ENCODE measurements at places on chromosomes 6 and 20.

- no peak for DNase-seq
These were observed 5.8 kb upstream of the NR2E1 start for GRCh38 chr6:108159981-108160380.

- no peak for DNase-seq
These were observed 28.9 kb downstream of the SNX5 start for GRCh38 chr20:17939622-17940223.

DNA sequence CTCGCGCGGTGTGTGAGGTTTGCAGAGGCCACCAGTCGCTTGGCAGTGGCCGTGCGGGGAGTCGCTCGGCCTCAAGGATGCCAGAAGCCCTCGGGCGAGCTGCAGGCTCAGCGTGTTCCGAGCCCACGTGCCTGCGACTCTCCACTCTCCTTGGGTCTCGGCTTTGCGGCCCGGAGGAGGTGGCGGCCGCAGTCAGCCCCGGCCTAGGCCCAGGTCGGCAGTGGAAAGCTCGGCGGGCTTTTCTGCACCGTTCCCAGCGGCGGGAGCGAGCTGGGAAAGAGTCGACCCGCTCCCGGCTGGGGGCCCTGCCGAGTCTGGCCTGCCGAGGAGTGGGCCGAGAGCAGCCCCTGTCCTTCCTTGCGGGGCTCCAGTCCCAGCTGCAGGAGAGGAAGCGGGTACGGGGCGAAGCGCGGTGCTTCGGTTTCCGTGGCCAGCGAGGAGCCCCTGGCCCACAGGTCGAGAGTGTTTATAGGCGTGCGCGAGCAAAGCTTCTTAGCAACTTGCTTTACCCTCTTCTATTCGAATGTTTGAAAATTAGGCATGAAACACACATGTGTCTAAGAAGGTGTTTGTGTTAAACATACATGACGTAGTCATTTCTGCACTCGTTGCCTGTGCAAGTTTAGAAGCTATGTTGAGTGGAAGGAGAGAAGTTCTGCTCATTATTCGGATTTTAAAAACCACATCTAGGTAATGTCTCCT lies 5.6 kb downstream of the FOXC1 start:
- DNase-seq = no peak

DNA sequence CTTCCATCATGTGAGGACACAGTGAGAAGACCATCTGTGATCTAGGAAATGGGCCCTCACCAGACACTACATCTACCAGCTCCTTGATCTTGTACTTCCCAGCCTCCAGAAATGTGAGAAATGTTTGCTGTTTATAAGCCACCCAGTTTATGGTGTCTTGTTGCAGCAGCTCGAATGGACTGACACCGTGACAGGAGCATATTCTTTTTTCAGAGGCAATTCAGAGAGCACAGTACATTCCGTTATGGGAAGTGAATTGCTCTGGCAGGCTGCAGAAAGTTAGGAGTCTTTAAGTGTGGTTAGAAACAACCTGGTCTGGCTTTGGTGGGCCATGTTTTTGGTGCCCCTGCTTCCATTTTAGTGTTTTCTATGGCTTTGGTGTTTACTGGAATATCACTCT lies 75.1 kb downstream of the FIG4 start:
- DNase-seq = no peak

GRCh38 chr6:30325873-30326525 lies 728 bp upstream of the TRIM39 start:
- peak; percentile 61 for DNase-seq

DNA sequence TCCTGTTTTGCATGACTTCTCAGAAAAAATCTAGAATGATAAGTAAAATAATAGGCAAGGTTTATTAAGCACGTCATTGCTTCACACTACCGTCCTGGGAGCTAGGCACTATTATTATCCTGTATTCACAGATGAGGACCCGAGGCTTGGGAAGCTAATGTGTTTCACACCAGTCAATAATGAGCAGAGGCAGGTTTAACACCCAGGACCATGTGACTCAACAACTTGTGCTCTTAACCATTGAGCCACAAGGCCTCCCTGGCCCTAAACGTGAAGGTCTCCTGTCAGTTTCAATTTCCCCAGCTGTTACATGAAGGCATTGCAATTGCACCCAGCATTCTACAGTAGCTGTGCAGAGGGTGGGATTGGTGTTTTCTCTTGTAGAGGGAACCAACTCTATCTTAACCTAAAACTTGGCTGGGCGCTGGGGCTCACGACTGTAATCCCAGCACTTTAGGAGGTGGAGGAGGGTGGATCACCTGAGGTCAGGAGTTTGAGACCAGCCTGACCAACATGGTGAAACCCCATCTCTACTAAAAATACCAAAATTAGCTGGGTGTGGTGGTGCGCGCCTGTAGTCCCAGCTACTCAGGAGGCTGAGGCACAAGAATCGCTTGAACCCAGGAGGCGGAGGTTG lies 191.2 kb downstream of the BCAS1 start:
- DNase-seq = no peak

DNA sequence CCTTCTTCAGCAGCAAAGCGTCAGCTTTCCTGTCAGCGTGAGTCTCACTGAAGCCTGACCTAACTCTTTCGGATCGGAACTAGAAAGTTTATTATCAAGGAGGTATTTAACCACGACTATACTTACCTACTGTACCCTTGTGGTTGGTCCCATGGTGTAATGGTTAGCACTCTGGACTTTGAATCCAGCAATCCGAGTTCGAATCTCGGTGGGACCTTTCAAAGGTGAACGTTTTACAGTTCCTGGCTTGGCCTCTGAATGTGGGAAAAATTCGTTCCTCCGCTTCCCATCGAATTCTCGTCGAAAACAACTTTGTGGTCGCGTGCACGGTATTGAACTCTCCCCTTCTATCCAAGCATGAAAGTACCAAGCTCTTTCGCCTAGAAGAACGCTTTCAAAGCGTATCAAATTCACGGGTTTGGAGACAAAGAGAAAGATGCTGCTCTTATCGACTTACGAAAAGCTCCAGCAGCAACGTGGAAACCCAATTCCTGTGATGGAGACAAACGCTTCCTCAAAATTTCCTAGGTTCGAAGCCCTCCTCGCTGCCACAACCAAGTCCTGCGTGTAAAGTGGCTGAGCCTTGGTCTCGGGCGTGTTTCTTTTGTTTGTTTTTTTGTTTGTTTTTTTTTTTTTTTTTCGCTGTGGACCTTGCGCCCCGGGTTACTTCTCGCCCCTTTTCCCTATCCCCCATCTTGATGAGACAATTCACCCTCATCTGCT lies 63.7 kb downstream of the GPX5 start:
- DNase-seq = peak; percentile 88

- DNase-seq = no peak
These were observed 63.7 kb downstream of the SH3BGRL2 start for GRCh38 chr6:79694623-79695343.

GRCh38 chr20:4155953-4156352 lies 140.6 kb upstream of the RNF24 start:
- DNase-seq = no peak

DNA sequence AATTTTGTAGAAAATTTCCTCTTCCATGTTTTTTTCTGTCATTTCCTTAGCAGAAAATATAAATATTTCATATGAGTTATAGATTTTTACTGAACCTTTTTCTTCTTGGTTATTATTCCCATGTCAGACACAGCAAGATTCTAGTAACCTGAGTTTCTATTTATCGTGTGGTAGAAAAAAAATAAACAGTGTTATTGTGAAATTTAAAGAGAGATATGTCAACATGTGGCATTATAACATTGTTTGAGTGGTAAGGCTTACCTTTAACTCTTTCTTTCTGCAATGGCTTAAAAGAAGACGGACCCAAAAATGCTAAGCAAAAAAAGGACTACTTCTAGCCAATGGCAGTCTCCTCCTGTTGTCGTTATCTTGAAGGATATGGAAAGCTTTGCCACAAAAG lies 18.9 kb downstream of the ORC3 start:
- DNase-seq = no peak

DNA sequence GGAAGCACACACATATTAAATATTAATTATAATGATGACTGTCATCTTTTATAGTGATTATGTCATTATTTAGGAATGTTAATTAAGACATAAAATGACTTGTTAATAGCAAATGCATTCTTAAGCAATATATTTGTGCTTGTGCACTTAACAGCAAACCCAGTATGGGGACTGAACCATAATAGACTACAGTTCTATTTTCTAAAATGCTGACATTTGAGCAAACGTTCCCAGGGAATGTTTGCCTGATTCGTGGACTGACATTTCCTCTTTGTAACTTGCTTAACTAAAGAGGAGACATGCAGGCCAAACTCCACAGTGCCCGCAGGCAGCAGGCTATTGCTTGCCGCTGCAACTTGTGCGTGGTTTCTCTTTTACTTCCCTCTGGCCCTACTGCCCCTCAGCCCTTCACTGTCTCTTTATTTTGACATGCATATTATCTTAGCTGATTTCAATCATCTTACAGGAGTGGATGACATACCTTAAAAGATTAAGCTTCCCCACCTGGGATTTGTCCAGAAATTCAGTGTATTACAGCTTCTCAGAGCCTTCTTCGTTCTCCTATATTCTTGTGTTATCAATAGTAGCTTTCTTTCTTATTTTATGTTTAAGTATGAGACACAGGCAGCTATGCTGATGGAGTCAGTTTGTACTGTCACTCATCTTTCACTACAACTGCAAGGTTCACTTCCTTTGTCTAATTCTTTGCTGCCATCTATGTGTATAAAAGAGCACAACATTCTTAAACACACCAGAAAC lies 141.5 kb downstream of the GMDS start:
- peak; percentile 45 for DNase-seq

DNA sequence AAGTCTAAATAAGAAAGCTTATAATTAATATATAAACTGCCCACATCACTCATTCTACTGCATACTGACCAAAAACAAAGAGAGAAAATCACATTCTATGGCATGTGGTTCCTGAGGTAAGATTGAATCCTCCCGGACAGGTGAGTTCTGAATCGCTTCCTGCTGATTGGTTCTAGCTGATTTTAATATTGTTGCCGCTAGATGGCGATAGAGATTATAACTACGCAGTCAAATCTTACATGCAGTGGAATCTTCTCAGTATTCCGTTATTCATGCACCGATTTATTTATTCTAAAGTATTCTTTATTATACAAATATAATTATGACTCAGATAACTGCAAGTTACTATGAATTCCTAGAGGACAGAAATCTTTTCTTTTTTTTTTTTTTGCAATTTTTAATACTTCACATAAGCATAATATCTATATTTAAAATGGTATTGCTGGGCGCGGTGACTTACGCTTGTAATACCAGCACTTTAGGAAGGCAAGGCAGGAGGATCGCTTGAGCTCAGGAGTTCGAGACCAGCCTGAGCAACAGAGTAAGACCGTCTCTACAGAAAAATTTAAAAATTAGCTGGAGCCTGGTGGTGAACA lies 24.2 kb upstream of the TMX4 start:
- peak; percentile 69 for DNase-seq

DNA sequence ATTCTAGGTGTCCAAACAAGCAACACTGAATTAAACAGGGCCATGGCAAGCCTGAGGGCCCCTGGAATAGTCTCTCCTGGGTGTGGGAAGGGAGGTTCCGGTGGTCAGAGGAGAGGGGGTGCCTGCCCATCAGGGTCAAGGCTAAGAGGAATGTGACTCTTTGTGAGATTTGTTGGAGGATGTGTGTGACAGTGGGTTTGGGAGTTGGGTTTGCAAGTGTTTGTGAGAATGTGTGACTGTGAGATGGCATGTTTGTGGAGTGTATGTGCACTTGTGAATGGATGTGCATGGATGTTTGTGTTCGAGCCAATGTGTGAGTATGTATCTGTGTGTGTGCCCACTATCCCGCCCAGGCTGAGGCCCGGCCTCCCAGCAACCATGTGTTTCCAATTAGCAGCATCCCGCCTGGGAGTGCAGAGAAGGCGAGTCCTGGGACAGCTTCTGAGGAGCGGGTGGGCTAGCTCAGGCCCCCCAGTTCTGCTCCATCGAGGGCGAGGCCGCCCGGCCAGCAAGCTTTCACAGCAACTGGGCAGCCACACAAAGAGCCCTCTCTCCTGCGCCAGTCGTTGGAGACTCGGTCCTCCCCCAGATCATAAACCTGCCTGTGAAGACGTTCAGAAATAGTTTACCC lies 12.6 kb downstream of the FOXC1 start:
- no peak for DNase-seq

DNA sequence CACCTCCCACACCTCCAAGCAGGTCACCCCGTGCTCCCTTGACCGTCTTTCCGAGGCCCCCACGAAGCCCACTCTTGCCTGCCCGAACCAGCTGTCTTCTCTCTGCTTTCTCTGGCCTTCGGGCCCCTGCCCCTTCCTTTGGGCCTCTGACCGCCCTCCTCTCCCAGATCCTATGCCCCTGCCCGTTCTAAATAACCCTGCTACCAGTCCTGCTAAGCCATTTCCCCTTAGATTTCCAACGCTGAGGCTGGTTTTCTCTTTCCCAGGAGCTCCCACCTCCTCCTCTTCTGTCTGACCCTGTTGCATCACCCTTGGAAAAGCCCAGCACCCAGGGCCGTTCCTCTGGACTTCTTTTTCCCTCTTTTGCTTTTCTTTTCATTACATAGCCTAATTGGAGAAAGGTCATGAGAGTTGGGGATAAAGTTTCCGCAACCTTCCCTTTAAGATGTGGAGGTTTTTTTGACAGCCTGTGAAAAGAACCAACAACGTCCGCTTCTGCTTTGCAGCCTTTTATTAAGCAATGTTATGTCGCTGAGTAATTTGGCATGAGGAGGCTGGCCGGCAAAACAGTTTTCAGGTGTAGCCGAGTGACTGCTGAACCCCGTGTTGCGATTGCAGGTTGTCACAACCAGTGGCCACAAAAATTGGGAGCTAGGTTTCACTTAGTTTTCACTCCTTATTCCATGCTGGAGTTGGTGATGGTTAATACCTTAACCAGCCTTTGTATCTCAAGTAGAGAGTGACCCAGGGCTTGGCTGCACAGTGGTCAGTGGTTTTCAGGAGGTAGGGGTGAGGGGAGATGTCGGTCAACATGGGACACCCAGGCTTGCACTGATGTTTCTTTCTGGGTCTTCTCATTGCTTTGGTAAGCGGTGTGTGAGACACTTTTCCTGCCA lies 970 bp downstream of the BLTP3A start:
- peak; percentile 12 for DNase-seq

DNA sequence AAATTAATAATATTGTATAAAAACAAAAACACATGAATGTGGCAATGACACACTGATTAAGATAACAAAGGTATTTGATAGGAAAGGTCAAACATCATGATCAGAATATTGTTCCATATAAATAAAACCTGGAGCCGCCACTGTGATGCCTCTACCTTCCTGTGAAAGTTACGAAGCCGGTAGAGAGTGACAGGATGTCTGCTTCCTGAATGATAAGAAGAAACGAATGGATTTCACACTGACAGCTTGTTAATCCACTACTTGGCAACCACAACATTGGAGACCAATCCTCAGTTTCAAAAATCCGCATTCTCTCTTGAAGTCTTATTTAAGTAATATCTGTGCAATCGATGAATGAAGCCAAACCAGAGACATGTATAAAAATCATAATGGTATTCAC lies 315.1 kb downstream of the HDGFL1 start:
- no peak for DNase-seq

DNA sequence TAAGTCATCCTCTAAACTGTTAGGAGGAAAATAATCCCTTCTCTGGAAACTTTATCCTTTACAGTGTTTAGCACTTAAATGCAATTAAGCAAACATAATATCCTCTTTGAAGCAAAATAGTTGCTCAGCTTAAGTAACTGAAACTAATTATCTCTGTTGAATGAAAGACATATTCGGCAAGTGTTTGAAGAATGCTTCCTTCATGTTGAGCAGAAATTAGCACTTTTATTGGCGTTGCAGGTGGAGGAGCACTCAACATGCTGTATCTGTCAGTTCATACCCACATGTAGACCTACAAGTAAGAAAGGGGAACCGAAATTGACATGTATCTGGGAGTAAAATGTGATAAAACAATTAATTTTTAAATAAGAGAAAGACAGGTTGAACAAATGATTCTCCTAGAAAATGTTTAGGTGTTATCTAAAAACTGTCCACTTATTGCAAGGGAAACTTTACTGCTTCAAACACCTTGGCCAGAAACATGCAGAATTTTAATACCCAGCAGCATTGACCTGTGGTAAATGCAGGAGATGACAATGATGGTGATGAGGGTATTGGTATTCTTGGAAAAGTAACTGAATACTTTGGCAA lies 987.0 kb upstream of the MAP3K7 start:
- no peak for DNase-seq

All from COR-L47 (cell line).